ENCODE measurements at places on chromosomes 1 and 21.

- no peak for DNase-seq
These were observed 136.8 kb upstream of the F3 start for GRCh38 chr1:94678202-94678848.

DNA sequence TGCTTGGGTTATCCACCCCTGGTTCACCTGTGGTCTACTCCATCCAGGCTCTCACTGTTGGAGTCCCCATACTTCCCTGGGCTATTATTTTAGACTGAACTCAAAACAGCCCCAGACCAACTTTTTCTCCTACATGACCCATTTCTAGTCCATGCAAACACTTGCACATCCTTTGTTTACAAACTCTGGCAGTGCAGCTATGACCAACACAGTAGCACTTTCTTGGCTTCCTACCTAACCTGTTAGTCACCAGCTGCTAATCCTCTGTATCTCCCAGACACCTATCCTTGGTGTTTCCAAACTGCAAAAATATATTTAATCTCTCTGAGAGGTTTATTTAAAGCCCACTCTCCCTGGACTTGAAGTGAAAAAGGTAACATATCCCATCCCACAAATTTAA, 90.8 kb downstream of the DDAH1 start:
- peak; percentile 63 for DNase-seq

- no peak for DNase-seq
These were observed 46.8 kb downstream of the PKNOX1 start for GRCh38 chr21:43021191-43021590.

DNA sequence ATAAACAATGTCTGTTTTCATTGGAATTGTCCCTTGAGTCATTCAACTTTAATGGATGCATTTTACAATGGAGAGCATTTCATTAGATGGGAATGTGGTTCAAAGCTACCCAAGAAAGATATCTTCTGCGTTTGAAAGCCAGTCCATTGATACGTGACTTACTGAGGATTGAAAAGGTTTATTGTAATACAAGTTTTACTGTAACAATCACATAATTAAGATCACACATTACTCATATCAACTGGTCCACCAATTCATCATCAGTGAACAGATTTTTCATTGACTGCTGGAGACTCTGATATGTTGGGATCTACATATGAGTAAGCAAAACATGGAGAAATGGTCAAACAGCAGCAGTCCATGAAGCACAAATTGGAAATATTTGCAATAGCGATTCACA, 32.8 kb downstream of the KRTAP24-1 start:
- no peak for DNase-seq

- DNase-seq: no peak
These were observed 8.8 kb downstream of the MAGI3 start for GRCh38 chr1:113399062-113399583.

GRCh38 chr1:28163496-28164161, 12.9 kb downstream of the PTAFR start:
- DNase-seq: no peak

- DNase-seq: no peak
These were observed 25.1 kb downstream of the RUNX1 start for GRCh38 chr21:35024071-35024420.

- no peak for DNase-seq
These were observed 44.7 kb downstream of the EIF2B3 start for GRCh38 chr1:44941424-44942324.

All from AG08396 (cell line).